ENCODE measurements at places on chromosomes 1 and 21.

DNA sequence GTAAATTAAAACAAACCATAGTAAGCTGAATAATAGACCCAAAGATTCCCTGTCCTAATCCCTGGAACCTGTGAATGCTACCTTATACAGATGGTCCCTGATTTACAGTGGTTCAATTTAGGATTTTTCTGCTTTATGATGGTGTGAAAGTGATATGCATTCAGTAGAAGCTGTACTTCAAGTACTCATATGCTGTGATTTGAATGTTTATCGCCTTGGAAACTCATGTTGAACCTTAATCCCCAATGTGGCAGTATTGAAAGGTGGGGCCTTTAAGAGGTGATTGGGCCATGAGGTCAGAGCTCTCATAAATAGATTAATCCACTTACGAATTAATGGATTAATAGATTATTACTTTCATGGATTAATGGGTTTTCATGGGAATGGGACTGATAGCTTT is 10.6 kb upstream of the RRP15 start:
- DNase-seq, result no peak

GRCh38 chr1:3610527-3611169 is 660 bp downstream of the MEGF6 start:
- DNase-seq, result no peak

- no peak for DNase-seq
These were observed 71.8 kb downstream of the DISP3 start for GRCh38 chr1:11550664-11551283.

DNA sequence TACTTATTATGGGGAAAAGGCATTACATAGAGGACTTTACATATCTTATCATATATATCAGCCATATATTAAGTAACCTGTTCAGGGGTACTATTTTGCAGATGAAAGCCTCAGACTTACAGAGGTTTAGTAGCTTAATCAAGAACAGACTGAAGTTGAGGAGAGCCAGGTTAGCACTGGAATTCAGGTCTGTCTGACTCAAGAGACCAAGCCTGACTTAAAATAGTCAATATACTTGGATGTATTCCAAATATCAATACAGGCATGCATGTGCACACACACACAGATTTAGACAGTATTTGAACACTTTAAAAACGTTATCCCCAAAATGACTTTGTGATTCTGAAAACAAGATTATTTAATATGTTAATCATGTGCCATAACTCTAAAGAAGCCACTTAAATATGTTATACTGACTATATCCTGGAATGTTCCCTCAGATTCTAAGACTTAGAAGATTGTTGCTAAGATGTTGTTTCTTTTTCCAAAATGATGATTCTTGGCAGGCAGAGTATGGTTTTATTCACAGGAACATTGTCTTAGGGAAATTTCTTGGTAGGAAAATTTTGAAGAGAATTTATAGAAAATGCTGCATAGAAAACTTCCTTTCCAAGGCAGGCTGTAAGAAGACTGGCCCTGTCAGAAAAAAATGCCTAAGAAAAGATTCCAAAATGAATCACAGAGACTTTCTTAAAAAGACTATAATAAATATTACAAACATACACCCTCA is 61.6 kb downstream of the ADAMTS1 start:
- DNase-seq, result no peak

- DNase-seq, result no peak
These were observed 27.4 kb downstream of the RRP15 start for GRCh38 chr1:218312509-218312908.

GRCh38 chr1:110056285-110056683 is 14.2 kb downstream of the ALX3 start:
- no peak for DNase-seq

DNA sequence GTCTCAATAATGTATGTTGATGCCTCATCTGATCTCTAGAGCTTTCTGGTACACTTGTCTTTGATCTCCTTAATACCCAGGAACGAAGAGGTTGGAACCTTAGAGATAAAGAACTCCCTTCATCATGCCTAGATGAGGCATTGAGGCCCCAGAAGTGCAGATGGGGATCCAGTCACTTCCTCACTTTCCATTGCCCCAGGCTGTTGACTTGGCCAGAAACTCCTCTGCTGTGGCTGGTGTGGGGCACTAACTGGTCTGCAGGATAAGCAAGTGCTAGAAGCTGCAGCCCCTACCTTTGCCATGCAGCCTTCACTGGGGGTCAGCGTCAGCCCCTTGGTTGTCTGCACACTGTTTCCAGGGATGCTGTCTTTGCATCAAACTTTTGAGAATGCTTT is 49.9 kb downstream of the STUM start:
- DNase-seq, result no peak

DNA sequence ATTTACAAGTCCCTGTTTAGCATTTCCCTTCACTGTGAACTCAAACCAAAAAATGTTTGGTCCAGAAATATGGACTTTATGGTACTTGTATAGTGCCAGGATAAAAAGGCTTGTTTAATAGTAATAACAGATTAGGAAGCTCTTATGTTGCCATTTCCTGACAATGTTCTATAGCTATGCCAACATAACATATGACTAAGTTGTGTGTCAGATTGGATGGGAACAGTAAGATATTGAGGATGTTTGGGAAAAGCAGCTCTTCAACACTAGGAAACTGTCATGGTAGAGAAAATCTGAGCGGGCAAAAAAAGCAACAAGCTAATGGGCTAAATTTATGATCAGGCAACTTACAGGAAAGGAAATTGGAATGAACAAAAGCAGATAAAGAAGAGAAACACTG is 287.1 kb upstream of the ADGRL4 start:
- DNase-seq, result no peak

- DNase-seq, result no peak
These were observed 2.0 kb upstream of the ANGEL2 start for GRCh38 chr1:213017447-213018273.

DNA sequence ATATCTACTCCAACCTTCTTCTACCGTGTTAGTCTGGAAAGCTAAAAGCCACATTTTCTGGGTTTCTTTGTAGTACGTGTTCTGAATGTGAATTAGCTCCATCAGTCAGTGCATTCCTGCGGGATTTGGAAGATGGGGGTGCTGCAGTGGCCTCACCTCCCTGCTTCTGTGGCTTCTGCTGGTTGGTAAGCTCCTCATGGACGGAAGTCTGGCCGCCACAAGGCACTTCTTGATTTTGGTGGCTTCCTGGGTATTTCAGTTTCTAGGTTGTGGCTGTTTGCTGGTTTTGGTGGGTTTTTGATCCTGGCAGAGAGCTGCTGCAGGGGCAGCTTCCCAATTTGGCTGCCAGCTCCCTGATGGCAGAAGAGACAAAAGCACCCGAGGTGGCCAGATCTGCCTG is 20.9 kb upstream of the TACSTD2 start:
- no peak for DNase-seq

DNA sequence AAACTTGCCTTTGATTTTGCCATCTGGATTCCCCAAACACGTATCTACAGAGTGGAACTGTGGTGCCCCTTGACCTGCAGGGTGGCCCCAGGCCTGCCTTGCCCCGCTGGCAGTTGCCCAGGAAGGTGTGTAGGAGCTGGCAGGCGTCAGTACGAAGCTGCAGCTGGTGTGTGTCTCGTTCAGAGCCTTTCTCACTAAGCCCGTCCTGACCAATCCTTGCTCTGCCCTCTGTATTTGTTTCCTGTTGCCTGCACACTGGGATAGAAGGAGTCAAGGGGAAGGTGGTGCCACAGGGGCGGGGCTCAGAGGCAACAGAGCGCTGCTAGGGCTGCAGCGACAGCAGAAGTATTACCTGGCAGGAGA is 5.2 kb upstream of the VSIG8 start:
- no peak for DNase-seq

DNA sequence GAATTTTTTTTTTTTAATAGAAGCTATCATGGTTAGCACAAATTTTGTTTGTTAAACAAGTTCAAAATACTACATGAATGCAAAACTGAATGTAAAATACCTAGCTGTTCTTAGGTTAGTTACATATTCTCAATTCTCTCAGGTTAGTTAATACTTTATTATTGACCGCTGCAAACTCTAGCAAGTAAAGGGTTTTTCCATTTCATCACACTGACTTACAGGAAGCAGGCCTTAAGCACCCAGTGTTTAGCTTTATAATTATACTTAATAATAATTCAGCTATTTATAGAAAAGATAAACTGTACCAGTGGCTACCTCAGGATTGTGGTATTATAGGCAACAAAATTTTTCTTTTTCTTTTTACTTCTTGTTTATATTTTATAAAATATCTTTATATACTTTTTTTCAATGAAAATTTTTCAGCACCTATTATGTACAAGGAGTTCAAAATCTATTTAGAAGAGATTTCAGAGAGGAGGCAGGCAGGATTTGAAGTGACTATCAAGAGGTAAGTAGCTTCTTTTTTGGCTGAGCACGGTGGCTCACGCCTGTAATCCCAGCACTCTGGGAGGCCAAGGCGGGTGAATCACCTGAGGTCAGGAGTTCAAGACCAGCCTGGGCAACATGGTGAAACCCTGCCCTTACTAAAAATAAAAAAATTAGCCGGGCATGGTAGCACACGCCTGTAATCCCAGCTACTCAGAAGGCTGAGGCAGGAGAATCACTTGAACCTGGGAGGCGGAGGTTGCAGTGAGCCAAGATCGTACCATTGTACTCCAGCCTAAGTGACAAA is 17.9 kb downstream of the PLPP3 start:
- no peak for DNase-seq

GRCh38 chr1:210523830-210524229 is 195.1 kb downstream of the HHAT start:
- no peak for DNase-seq

GRCh38 chr1:61588736-61589672 is 135.9 kb downstream of the TM2D1 start:
- DNase-seq, result peak; percentile 15

- DNase-seq, result no peak
These were observed 1.4 kb upstream of the SLC19A2 start for GRCh38 chr1:169487133-169487532.

DNA sequence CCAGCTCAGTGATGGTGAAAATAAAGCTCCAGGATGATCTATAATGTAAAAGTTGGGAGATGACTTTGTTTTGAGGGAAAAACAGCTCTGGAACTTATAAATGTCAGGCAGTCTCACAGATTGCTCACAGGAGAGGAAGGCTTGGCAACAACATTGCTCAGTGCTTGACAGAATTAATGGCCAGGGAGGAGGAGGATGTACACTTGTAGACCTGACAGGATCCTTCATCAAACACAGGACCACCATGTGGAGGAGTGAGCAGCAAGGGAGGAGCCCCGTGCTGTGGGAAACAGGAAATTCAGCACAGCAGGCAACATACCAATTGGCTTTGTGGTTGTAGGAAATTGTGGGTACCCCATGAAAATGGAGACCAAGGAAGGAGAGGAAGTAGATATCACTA is 291.8 kb upstream of the CAMK1G start:
- no peak for DNase-seq

GRCh38 chr1:161192476-161193465 is 6.1 kb downstream of the ADAMTS4 start:
- DNase-seq, result peak; percentile 47

DNA sequence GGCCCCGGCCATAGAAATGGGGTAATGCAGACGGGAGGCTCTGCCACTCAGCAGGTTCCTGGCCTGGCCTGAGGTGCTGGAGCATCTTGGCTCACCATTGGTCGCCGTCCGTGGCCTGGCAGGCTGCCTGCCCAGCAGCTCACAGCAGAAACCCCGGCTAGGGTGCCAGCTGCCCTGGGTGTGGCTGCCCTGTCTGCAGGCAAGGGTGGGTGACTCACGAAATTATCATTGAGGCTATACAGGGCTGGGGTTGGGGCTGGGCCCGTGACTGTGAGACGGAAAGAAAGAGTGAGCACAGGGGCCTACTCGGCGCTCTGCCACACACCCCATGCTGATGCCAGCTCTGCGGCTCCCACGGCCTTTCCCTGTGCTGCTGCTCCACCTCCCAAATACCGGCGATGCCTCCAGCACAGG is 8.0 kb upstream of the PKP1 start:
- DNase-seq, result no peak

DNA sequence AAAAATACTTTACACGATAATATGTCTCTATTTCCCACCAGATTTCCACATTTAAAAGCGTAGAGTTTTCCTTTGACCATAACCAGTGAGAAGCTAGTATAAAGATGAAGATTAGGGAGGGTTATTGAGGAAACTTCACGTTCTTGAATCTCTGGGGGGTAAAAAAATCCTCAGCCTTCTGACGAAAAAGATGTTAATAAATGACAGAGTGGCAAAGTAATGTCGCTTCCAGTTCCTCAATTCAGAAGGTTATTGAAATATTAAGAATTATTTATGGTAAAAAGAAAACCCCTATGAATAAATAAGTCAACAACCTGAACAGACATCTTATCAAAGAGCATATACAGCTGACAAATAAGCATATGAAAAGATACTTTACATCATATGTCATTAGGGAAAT is 241.0 kb downstream of the GPATCH2 start:
- DNase-seq, result no peak

GRCh38 chr1:103367186-103367585 is 158.3 kb upstream of the RNPC3 start:
- no peak for DNase-seq

DNA sequence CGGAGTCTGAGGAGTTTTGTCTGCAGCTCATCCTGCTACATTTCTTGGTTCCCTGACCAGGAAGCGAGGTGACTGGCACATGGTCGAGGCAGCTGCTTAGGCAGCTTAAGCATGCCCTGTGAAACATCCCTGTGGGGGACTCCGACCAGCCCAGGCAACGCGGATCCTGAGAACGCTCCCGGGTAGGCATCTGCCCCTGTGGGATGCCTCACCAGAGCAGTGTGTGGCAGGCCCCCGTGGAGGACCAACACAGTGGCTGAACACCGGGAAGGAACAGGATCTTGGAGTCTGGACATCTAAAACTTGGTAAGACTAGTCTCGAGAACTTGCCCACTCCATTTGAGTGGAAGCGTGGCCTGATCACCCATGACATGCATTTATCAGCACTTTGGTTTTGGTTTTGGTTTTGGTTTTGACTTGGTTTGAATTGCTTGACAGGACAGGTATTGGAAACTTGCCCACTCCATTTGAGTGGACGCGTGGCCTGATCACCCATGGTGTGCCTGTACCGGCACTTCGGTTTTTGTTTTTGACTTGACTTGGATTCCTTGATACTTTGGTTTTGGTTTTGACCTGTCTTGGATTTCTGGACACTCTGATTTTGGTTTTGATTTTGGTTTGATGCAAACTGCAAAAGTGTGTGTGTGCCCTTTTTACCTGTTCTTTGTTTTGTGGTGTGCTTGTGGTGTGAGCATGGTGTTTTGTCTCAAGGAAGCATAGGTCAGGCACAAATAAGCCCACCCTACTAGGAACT is 12.2 kb upstream of the NEK2 start:
- DNase-seq, result no peak

DNA sequence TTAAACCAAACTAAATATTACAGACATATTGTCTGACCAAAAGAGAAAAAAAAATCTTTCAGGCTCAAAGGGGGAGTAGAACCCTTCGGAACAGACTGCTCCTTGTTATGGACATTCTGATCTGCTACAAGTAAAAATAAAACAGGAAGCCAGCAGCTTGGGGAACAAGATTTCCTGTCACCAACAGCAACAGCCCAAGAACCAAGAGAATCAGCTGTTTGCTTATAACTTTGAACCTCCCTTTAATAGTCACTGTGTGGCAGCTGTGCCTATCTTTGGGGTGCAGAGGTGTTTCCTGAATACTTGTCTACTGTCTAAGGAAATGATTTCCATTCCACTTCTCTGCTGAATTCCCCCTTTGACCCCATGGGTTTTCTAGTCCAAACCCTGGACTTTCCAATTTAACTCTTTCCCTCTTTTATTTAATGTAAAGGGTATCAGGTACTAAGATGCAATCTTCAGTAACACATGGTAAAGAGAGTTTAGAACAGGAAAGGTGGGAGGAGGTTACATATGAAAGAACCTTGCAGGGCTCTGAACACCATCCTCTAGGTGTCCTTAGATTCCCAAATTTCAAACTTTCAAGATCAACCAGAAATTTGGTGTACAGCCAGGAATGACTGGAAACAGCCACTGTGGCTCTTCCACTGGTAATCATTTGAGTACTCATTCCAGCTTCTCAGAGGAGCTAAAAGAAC is 38.6 kb downstream of the GPR3 start:
- no peak for DNase-seq
